ENCODE measurements at places on chromosomes 12 and 14. TPM values are rescaled to one million over a fixed set of nuclear protein-coding genes. Genes with fewer than 3 reads are reported as not detected.

Gene TAS2R7
- total RNA-seq = not detected

Gene ART4
- 1.6 TPM for total RNA-seq

DNA sequence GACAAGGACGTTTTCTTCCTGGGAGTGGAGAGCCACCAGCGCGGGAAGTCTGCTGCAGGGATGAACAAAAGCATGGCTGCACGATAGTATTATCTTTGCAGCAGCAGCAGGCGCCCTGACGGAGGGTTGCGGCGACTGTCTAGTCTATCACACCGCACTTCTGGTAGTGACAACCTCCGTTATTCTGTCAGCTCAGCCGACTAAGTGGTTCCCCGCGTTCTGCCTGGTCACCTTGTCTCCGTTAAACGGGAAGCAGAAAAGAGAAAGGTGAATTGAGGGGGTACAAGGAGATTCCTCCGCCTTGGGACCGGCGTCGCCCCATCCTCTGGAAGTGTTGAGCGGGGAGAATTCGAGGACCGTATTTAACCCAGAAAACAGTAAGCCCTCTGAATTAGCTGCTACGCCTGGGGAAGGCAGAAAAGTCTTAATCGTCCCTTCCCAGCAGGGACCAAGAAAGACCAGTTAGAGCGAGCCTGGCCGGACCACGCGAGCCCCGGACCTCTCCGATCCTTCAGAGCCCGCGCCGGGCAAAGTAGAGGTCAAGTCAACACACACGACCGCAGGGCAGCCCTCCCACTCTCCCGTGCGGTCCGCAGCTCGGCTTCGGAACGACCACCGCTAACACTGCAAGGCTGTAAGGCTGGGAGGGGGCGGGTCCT lies 536 bp upstream of the DAAM1 start:
- H3K27ac ChIP-seq = peak overlapping the region; percentile 82
- H3K36me3 ChIP-seq = no peaks in the 10 kb centered on the region
- H3K4me3 ChIP-seq = peak overlapping the region; percentile 98

GRCh38 chr12:121214855-121215745 lies 5.2 kb downstream of the P2RX4 start:
- H3K27me3 ChIP-seq = no peaks in the 10 kb centered on the region
- H3K4me1 ChIP-seq = no peaks in the 10 kb centered on the region
- H3K4me3 ChIP-seq = no peak overlapping the region
- DNase-seq = no peak

DNA sequence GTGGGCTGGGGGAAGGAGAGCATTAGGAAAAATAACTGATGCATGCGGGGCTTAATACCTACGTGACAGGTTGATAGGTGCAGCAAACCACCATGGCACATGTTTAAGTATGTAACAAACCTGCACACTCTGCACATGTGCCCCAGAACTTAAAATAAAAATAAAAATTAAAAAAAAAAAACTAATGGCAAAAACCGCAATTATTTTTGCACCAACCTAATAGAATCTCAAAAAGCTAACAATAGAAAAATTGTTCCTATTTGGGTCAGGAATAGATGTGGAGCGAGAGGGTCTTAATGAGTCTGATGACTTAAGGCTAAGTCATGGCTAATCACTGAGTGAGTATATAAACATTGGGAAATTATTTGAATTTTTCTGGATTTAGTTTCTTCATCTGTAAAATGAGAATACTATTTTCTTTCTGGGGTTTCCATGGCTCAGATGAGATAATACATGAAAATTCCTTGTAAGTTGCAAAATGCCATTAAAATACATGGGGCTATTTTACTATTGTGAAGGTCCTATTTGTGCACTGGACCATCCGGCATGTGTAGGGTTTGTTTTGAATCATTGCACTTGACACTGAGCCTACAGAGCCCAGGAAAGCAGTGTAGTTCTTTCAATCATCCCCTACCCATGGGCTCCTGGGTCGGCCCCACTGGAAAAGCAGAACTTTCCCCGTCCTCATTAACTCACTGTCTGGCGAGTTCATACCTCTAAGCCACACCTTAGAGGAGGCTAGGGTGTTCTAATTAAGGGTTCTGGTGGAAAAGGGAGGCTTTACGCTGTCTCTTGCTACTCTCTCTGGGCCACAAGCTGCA lies 164.1 kb upstream of the NTF3 start:
- no peaks in the 10 kb centered on the region for H3K36me3 ChIP-seq
- H3K4me1 ChIP-seq = peaks cover under 1% of the 10 kb centered on the region
- H3K27me3 ChIP-seq = no peaks in the 10 kb centered on the region
- H3K27ac ChIP-seq = no peak overlapping the region

Measured in gastrocnemius medialis (tissue), 4 donors.